ENCODE measurements at places on chromosomes 12 and 14. TPM values are rescaled to one million over a fixed set of nuclear protein-coding genes. Genes with fewer than 3 reads are reported as not detected.

- DNase-seq: peak; percentile 38
These were observed 83.1 kb downstream of the ARL6IP4 start for GRCh38 chr12:123063535-123063934.

DNA sequence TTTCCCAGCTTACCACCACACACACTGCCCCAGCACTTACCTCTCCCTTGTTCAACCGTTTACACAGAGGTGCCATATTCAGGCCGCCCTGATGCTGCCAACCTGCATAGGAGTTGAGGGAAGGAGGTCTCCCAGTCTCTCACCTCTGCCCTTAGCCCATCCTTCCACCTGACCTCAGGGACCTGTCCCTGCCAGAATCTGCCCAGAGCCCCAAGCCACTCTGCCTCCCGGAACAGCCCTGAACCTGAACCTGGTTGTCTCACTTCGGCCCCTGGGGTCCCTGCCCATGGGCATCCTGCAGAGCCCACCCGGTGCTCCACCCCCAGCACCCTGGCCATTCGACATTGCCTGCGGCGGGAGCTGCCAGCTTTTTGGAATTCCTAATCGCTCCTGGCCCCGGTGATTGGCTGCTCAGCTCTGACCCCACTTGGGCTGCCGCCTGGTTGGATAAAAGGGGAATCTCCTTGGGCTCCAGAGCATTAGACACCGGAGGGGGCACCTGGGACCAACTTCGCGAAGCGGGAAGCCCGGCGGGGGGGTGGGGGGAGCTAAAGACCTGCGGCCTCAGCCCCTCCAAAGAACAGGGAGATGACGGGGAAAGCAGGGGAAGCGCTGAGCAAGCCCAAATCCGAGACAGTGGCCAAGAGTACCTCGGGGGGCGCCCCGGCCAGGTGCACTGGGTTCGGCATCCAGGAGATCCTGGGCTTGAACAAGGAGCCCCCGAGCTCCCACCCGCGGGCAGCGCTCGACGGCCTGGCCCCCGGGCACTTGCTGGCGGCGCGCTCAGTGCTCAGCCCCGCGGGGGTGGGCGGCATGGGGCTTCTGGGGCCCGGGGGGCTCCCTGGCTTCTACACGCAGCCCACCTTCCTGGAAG lies at the start of gene VSX2:
VSX2 (plus strand) TSS at position 476 of the 874 bp plus-strand sequence; CDS start at position 589, 113 bp downstream.
- DNase-seq: no peak

DNA sequence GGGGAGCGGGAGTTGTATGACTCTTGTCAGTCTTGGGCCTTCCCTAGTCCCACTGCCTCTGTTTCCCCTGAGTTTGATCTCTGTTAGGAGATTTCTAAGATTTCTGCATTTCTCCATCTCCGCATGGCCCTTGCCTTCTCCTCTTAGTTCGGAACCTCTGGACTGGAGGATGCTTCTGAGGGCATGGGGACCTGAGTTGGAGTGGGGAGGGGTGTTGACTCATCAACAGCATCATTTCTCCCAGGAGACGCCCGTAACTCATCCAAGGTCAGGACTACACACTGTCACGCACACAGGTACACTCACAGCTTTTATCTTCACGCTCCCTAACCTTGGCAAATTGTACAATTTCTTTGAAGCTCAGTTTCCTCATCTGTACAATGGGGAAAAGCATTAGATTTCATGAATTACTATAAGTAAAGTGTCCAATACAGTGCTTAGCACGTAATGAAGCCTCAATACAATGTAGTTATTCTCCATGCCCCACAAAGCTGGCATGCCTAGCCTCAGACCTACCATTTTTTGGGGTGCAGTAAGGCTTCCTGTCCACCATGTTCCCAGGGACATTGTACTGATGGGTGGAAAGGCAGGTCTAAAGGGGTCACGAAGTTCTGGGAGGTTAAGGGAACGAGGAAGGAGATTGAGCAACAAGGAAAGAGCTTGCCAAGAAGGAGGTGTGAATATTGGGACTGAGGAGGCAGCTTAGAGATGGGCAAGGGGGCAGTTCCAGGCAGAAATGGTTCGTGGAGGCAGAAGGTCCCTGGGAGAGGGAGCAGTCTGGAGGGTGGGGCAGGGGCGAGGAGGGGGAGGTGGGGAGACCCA lies 600 bp upstream of the LAG3 start:
- DNase-seq: no peak

GRCh38 chr12:15052691-15053090 lies 79.8 kb downstream of the PDE6H start:
- DNase-seq: no peak

- peak; percentile 33 for DNase-seq
These were observed 50.6 kb downstream of the LRCOL1 start for GRCh38 chr12:132559652-132560363.

KERA gene
- not detected for total RNA-seq

Measured in fibroblast of villous mesenchyme (primary cell).